ENCODE measurements at places on chromosomes 1 and 21.

- DNase-seq = no peak
These were observed 414.2 kb downstream of the KCNT2 start for GRCh38 chr1:196193896-196194559.

- DNase-seq = no peak
These were observed 19.0 kb downstream of the MAPKAPK2 start for GRCh38 chr1:206703661-206704060.

DNA sequence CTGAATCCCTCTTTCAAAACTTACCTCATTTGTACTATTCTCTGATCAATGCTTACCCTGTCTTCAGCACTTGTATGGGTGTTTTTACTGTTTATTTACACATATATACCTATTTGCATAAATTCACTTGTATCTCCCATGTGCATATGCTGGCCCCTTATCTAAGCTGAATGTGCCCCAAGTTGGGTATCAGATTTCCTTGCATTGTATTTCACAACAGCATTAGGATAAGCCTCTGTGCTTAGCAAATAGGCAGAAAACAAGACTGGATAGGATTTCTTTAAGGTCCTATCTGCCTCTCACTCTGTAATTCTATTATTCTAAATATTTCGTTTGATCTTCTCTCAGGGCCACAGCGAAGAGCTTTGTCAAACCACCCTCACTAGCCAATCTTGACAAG lies 45.9 kb upstream of the IPO9 start:
- no peak for DNase-seq

- DNase-seq = no peak
These were observed 131.0 kb downstream of the TGFBR3 start for GRCh38 chr1:91754816-91755580.

DNA sequence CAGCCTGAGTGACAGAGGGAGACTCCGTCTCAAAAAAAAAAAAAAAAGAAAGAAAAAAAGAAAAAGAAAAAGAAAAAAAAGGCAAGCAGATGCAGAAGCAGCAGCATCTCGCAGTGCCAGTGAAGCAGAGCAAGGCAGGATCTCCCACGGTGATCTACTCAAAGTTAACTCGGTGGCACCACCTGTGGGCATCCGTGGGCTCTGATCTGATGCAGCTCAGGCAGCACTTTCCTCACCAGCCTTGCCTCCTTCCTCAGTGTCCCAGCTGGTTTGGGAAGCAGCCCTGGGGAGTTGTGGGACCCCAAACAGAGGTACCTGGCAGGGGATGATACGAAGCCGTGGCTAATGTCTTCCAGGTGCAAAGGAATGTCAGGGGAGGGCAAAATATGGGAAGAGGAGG lies 104.3 kb upstream of the KRTAP19-8 start:
- DNase-seq = no peak

- no peak for DNase-seq
These were observed 34.3 kb downstream of the NEK7 start for GRCh38 chr1:198191117-198191516.

- no peak for DNase-seq
These were observed 26.9 kb upstream of the ESRRG start for GRCh38 chr1:216750031-216750627.

GRCh38 chr1:184822267-184822666 lies 67.6 kb upstream of the EDEM3 start:
- no peak for DNase-seq

DNA sequence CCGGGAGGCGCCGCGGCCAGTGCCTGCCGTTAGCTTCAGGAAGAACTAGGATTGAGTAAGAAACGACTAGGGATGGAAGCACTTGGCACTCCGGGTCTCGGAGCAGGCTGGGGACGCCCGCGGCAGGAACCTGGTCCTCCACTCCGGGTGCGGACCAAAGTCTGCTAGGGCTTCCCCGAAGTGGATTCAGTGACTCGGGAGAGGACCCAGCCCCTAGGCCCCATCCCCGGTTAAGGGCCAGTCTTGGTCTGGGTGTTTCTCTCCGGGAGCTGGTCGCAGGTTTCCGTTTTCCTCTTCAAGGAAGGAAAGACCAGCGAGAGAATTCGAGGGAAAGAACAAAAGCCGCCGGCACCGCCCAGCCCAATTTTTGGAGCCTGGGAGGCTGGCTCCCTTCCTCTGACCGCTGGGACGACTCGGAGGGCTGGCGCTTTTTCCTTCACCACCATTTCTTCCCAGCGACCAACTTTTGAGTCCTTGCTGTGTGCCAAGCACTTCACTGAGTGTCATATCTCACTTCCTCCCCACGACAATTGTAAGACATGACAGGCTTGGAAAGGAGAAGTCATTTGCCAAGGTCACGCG lies 16.8 kb upstream of the STMN1 start:
- DNase-seq = no peak

DNA sequence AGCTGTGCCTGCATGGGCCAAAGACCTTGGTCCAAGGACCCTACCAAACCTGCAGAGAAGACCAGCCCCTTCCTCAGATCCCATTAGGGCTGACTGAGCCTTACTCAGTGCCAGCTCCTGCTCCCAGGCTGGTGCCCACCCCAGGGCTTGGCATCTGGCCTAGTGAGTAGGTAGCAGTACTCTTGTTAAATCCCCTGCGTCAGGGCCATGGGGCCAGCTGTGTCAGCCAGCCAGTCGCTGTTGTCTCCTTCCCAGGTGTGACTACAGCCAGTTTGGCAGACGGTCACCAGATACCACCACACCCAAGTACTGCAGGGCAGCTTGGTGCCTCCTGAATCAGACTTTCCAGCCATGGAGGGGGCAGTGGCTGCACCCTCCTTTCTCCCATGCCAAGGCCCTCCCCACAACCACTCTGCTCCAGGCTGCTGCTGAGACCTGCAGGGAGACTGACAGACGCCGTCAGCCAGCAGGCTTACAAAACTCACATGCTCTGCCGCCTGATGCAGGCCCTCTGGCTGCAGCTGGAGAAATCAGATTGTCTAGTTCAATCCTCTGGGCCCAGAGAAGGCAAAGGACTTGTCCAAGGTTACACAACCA lies 3.0 kb downstream of the TENT5B start:
- DNase-seq = no peak

DNA sequence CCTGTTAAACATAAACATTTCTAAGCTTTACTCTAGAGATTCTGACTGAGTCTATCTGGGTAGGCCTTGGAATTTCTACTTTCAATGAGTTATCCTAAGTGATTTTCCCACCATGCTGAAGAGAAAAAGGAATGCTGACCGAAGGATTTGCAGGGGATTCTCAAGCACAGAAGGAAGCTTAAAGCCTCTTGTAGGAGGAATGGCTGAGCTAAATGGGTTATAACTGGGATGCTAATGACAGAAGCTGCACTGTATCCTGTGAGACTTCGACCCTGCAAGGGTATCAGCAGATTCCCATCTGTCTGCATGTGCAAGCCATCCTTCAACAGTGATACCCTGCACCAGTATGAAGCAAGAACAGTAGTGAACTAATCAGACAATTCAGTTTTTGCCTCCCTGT lies 35.4 kb downstream of the SLC35D1 start:
- DNase-seq = no peak

GRCh38 chr1:48049823-48050535 lies 52.8 kb upstream of the TRABD2B start:
- DNase-seq = no peak

GRCh38 chr1:220957233-220957605 lies 78.0 kb downstream of the HLX start:
- DNase-seq = no peak

GRCh38 chr21:45997205-45997494 lies 15.6 kb downstream of the COL6A1 start:
- no peak for DNase-seq

DNA sequence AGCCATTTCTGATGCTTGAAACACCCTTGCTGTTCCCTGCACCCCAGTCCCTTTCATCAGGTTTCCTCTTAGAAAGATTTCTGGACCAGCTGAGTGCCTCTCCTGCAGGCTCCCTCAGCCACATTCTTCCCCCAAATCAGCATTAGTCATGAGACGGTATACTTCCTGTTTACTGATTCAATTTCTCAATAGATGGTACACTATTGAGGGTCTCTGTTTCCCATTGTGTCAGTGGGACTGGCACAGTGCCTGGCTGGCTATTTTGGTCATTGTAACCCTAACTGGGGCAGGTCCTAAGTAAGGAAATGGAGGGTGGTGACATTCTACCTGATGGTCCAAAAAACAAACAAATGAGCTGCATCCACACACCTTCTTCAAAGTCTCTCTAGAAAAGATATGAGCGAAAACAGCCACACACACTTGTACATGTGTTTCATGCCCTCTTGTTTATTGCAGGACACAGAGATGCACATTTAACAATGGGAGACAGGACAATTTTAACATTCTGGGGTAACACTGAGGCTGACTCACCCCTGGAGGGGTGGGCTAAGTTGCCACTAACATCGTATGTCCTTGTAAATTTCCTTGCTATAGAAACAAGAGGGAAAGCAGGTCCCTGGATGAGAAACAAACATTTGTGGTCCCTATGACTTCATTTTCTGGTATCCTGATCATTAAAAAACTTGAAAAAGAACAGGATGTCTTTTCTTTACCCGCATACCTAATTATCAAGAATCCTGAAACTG lies 77.5 kb downstream of the RRAGC start:
- no peak for DNase-seq

GRCh38 chr1:211210052-211210451 lies 49.1 kb upstream of the RCOR3 start:
- DNase-seq = no peak

DNA sequence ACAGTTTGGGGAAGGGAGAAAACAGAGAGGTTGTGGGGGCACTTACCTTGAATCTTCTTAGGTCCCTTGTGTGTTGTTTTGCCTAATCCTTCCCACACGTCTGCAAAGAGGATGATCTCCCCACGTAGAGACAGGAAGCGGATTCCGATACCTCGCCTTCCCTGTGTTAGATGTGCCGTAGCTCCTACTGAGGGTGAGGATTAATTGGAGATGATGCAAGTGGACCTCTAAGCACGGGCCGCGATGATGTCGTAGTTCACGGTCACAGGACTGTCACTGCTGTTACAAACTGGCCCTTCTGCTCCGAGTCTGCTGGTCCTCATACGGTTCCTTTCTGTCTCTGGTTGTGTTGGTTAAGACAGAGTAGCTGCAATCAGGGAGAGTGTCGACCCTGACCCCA lies 27.7 kb downstream of the GALNT2 start:
- DNase-seq = no peak

GRCh38 chr21:45286671-45287437 lies 841 bp downstream of the POFUT2 start:
- DNase-seq = no peak

DNA sequence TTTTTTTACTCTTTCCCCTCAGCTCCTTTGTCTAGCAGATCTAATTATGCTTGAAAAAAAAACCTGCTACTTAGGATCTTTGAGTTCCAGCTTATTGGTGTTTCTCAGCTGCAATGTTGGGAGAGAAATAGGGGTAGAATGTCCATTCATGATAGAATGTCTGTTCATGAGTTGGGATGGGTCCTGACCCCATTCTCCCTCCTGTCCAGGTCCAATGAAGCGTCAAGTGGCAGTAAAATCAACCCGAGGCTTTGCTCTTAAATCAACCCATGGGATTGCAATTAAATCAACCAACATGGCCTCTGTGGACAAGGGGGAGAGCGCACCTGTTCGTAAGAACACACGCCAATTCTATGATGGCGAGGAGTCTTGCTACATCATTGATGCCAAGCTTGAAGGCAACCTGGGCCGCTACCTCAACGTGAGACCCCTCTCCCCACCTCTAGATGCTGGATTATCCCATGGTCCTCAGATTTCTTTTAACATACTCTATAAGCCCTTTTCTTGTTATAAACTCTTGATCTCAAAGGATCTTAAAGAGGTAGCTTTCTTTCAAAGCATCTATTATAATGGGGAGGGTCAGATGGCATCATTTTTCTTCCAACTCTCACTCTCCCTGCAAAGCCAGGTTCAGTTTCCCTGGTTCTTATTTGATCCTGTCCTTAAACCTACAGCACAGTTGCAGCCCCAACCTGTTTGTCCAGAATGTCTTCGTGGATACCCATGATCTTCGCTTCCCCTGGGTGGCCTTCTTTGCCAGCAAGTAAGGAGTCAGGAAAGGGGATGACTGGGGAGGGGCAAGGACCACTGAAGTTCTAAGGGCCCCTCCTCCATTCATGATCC lies 11.1 kb downstream of the CERS2 start:
- no peak for DNase-seq

GRCh38 chr1:110433803-110434202 lies 17.1 kb upstream of the PROK1 start:
- no peak for DNase-seq

DNA sequence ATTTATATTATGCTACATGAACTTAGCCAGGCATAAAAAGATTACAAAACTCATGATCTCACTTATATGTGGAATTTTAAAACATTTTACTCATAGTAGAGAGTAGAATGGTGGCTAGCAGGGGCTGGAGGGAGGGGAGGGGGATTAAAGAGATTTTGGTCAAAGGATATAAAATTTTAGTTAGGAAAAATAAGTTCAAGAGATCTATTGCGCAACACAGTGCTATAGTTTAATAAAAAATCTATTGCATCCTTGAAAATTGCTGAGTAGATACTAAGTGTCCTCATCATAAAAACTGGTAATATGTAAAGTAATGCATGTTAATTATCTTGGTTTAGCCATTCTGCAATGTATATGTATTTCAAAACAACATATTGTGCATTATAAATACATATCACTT lies 635.6 kb upstream of the NEGR1 start:
- DNase-seq = no peak

- no peak for DNase-seq
These were observed 19.6 kb downstream of the OLIG1 start for GRCh38 chr21:33089395-33090119.
